ENCODE measurements at places on chromosomes 12 and 14.

- no peak for DNase-seq
Measured at GRCh38 chr14:25351269-25351668, 301.3 kb upstream of the STXBP6 start.

GRCh38 chr14:99264691-99265450 lies 7.1 kb downstream of the BCL11B start:
- DNase-seq = no peak

DNA sequence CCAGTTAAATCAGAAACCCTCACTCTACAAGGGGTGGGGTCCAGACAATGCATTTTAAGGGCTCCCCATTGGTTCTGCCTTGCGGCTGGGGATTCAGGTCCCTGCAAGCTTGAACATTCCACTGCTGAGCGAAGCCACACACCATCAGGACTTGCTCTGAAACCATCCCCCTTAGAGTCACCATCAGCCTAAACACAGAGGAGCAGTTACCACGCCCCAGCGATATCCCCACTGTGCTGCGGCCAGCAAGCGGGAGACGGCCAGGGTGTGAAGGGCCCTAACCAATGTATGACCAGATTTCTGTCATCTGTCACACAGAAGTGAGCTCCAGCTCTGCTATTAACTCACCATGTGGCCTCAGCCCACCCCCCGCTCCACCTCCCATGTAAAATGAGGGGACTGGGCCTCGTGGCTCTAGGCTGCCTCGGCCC lies 29.7 kb downstream of the CCDC88C start:
- DNase-seq = no peak

- DNase-seq = no peak
Measured at GRCh38 chr12:110637869-110638441, 24.0 kb downstream of the TCTN1 start.

DNA sequence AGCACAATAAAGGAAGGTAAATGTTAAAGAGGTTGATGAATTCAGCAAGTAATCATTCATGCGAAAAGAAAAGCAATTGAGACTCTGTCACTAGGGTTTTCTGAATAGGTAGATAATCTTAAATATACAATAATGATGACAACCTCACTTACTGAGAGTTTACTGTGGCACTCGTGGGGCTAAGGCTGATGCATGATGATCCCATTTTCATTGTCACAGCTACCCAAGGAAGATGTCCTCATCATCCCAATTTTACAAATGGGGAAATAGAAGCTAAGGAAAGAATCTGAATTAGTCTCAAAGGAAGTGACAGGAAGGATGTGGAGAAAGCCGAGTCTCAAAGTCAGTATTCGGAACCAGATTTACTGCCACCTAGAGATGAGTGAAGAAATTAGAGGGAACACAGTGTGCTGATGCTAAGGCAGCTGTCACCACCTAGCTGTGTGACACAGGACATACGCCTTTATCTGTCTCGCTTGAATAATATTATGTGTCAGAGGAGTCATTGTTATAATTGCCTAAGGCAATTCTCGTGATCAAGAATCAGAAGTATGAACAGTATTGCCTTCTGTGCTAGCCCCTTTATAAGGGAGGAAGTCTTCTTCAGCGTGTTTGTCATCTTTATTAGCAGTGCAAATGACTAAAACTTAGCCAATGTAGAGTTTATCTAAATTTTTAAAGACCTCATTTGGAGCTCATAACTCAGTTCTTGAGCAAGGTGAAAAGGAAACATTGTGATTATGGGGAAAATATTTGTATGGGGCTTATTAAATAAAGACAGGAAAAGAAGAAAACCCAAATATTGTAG lies 63.2 kb downstream of the ERGIC2 start:
- peak; percentile 1 for DNase-seq

DNA sequence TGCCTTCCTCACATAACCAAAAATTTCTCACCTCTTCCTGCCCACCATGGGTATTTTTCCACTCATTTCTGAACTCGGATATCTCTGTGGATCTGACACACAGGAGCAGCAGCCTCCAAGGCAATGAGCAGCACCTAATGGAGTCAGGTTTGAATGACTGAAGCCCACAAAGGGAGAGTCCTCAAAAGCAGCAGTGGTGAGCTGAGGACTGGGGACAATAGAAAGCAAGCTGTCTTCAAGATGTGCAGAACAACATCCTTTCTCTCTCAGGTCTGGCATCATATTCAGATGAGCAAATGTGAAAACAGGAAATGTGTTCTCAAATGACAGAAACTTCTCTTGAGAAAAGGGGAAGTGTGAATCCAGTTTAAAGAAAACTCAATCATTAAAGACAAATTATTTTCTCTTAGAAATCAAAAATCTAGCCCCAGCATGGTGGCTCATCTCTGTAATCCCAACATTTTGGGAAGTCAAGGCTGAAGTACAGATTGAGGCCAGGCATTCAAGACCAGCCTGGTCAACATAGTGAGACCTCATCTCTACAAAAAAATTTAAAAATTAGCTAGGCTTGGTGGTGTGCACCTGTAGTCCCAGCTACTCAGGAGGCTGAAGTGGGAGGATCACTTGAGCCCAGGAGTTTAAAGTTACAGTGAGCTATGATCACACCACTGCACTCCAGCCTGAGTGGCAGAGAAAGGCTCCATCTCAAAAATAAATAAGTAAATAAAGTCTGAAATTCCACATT lies 54.2 kb downstream of the C12orf42 start:
- DNase-seq = no peak

- no peak for DNase-seq
Measured at GRCh38 chr12:107545737-107546353, 139.8 kb upstream of the PWP1 start.

- DNase-seq = no peak
Measured at GRCh38 chr12:62738105-62738504, 196.8 kb downstream of the PPM1H start.

GRCh38 chr14:76129851-76130576 lies 21.7 kb upstream of the GPATCH2L start:
- no peak for DNase-seq

GRCh38 chr12:38809832-38810231 lies 95.6 kb downstream of the CPNE8 start:
- no peak for DNase-seq

DNA sequence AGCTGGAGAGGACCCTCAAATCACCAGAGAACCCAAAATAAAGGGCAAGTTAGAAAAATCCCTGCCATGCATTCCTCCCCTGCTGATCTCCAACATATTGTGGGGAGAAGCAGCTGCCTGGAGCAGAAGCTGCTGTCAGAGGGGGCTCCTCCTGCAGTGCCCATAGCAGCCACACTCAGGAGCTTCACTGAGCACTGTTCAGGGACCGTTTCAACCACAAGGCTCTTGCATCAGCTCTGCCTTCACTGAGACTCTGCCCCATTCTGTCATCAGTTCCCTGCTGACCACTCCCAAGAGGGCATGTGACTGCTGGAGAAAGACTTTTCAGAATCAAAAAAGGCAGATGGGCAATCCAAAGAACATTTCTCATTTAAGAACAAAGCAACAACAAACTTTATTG lies 392.7 kb downstream of the GALC start:
- DNase-seq = no peak

- no peak for DNase-seq
Measured at GRCh38 chr12:88063375-88063774, 34.2 kb upstream of the C12orf50 start.

- no peak for DNase-seq
Measured at GRCh38 chr12:52221912-52222457, 11.1 kb upstream of the KRT7 start.

DNA sequence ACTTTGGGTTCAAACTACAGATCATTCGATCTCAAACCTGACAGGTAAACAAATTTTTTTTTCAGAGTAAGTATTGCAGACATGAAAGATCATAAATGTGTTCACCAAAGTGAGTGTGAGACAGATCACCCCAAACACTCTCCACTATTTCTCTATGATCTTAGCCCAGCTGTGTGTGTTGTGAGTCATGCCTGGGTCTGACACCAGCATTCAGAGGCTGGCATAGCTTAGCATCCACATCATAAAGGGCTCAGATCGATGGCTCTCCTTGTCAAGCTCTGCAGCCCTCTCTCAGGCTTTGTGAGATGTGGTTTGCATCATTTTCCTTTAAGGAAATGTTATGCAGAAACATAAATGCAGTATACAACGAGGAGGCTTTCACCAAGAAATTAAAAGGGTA lies 164.9 kb downstream of the ETV6 start:
- no peak for DNase-seq

- DNase-seq = no peak
Measured at GRCh38 chr12:14577344-14577743, 9.7 kb upstream of the PLBD1 start.

GRCh38 chr14:24036169-24036962 lies 15.4 kb upstream of the CARMIL3 start:
- DNase-seq = peak; percentile 76

DNA sequence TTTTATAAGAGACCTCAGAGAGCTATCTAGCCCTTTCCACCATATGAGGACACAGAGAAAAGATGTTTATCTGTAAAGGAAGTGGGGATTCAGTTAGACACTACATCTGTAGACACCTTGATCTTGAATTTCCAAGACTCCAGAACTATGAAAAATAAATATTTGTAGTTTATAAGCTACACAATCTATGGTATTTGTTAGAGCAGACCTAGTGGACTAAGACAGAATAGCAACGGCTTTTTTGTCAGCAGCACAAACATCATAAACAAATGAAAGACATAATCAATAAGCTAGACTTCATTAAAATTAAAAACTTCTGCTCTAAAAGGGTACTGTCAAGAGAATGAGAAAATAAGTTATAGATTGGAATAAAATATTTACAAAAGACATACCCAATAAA lies 810.1 kb downstream of the FSCB start:
- no peak for DNase-seq

- no peak for DNase-seq
Measured at GRCh38 chr12:49667325-49668090, 39.7 kb downstream of the FMNL3 start.

DNA sequence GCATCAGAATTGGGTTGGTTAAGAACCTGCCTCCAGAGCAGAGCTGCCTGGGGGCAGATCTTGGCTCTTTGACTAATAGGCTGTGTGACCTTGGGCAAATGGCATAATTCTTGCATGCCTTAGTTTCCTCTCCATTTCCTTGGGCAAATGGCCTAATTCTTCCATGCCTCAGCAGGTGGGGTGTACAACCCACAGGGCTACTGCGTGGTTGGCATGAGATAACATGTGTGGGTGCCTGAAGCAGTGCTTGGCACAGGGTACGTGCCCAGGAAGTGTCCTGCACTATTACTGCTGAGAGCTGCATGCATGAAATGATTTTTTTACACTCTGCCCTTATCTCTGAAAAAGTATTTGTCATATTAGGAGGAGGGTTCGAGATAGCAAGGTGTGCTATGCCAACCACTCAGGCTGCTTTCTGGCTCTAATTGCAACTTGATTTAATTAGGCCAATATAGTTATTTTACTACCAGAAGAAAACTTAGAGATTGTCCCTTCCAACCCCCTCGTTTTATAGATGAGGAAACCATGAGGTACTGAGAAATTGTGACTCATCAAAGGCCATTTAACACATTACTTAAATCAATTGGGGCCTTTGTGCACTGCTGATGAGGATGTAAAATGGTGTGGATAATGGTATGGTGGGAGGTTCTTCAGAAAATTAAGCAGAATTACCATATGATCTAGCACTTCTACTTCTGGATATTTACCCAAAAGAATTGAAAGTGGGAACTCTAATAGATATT lies 161.6 kb upstream of the HIF1A start:
- DNase-seq = no peak

DNA sequence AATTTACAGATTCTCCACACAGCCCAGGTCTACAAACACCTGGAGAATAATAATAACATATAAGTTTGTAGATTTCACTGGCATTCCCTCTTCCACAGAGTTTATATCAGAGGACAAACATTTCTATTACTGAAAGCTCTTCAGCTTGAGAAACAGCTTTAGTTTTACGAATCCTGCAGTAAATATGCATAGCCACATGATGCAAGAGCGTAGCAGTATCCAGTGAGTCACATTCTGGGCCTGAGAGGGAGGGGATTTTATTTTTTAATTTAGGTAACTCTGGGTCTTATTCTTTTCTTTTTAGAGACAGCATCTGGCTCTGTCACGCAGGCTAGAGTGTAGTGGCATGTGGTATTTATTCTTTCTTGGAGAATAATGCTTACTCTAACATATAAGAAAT lies 1002.8 kb downstream of the TRHDE start:
- DNase-seq = no peak

GRCh38 chr14:95200404-95200803 lies 43.1 kb upstream of the DICER1 start:
- peak; percentile 76 for DNase-seq

DNA sequence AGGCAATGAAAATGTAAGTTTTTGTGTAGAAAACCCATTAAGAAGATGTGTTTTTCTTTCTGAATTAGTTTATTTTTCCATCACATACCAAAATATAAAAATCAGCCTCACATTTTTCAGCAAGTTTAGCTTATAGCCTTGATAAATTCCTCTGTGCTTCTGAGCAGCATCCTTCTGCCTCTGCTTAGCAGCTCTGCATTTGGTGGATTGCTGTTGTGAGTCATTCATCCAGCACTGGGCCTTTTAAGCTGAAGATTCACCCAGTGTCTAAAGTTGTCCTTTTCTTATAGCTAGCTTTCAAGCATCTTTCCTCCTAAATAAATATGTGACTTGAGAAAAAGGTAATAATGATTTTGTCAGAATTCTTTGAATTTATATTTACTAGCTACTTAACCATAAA lies 206.1 kb downstream of the PCNX1 start:
- no peak for DNase-seq

GRCh38 chr14:68630611-68631393 lies 162.1 kb downstream of the ZFP36L1 start:
- DNase-seq = no peak

- no peak for DNase-seq
Measured at GRCh38 chr12:131204416-131205274, 250.9 kb downstream of the ADGRD1 start.

DNA sequence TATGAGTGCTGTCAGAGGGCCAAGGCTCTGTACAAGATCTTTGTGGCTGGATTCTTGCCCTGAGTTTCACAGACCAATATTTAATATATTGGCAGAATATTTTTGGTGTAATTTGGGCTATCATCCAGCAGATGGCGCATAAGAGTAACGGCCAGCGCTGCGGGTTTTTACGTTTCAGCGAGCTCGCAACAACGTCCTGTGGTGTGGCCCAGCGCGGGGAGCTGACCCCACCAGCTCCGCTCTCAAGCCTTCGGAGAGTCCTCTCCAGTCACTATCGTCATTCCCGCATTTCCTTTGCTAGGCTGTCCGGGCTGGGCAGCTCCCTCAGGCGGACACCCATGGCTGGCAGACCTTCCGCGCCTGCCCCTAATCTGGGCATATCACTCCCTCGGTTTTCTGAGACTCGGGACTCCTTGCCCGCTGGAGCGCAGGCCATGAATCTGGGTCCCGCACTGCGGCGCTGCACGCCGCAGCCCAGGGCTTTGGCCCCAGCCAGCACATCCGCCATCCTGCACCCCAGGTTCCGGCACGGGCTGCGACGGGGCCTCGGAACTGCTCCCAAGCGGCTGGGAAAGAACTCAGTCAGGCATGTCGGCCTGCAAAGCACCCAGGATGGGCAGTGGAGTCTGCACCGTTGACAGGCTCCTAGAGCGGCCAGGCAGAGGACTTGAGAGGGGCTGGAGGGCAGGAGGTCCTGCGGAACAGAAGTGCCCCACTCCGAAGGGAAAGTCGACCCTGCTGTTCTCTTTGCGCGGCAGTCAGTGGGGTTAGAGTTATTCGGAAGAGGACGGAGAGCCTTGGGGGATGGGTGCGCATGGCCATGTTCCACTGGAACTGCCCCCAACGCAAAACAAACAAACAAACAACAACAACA lies 18.4 kb downstream of the OLR1 start:
- peak; percentile 24 for DNase-seq

GRCh38 chr12:54172168-54172567 lies 16.6 kb downstream of the SMUG1 start:
- no peak for DNase-seq

All from NCI-H510A (cell line).